ENCODE measurements at places on chromosomes 1 and 21.

- DNase-seq: no peak
These were observed 2.1 kb upstream of the MACO1 start for GRCh38 chr1:25428475-25429166.

DNA sequence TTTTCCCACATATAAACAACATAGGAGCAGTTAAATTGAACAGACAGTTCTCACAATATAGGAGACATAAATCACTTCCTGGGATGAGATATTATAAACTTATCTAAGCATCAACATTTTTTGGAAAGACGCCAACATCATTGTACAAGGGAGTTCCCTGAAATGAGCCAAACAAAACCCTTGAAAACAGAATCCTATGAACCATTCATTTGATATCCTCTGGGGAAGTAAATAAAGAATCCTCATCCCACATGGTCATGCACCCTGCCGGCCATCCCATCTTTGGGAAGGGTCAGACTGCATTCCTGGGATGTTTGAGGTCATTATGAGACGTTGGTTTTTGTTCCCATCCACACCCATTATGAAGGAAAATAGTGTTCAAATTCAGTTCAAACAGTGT is 111.8 kb upstream of the USP25 start:
- DNase-seq: no peak

- no peak for DNase-seq
These were observed 30.9 kb downstream of the FAM163A start for GRCh38 chr1:179774000-179774399.

GRCh38 chr1:184632415-184633175 is 122.1 kb downstream of the EDEM3 start:
- DNase-seq: no peak

GRCh38 chr1:82836973-82837680 is 1036.4 kb downstream of the ADGRL2 start:
- DNase-seq: no peak

DNA sequence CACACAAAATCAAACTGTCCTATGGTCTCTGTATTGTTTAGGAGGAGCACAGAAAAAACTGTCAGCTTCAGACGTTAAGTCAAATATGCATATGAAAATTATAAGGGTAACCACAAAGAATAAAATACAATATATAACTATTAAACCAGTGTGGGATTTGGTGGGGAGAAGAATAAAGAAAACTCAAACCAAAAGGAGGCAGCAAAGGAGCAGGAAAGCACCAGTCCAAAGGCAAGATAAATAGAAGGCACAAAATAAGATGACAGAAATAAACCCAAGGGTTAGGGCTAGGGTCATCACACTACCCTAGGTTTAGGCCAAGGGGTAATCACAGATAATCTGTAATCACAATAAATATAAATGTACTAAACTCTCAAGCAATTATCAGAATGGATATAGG is 32.8 kb downstream of the DLGAP3 start:
- DNase-seq: no peak

DNA sequence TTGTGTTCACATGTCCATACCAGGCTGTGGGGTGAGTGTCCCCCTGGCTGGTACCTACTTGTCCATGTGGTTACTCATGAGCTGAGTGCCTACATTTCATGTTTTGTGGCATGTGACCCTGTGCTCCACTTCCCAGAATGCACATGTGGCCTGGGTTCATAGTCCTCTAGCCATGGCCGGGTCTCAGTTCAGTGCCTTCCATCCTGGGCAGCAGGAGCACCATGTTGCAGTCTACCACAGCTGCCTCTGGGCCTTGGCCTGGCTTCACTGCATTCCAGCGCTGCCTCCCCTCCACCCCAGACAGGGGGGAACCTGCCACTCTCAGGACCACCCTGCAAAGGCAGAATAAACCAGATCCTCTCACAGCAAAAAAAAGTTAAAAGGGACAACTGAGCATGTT is 5.5 kb downstream of the CEPT1 start:
- DNase-seq: no peak

DNA sequence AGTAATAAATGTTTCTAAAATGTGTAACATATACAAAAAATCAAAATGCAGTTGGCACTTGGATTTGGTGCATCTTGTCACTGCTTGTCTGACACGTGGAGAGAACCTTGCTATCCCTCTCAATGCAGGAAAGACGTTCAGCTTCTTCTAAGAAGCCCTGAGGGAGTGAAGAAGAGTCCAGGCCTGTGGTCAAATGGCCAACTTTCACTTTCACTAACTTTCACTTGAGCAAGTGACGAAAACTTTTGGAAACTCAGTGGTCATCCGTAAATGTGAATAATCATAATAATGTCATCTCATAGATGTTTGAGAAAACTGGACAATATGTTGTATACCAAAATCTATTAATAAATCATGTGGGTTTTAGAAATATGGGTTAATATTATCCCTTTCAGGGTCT is 61.9 kb downstream of the ERG start:
- no peak for DNase-seq

GRCh38 chr21:31354122-31354521 is 10.1 kb upstream of the TIAM1 start:
- no peak for DNase-seq

All from nephron progenitor cell (in vitro differentiated cells).